ENCODE measurements at places on chromosomes 3 and 15.

DNA sequence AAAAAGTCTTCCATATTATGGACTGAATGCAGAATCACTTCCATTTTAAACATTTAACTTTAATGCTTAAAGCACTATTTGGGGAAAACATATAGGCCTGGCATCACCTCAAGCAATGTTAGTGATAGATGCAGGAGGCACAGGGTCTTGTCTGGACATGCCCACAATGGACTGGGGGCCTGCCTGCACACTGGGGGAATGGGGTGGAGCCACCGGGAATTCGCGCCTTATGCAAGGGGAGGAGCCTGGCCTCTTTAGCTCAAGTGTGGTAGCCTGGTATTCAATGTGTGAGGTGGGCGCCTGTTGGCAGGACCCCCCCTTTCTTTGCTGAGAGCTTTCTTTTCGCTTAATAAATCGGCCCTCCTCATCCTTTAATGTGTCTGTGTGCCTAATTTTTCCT, 29.9 kb downstream of the ACKR4 start:
- no peak for DNase-seq

DNA sequence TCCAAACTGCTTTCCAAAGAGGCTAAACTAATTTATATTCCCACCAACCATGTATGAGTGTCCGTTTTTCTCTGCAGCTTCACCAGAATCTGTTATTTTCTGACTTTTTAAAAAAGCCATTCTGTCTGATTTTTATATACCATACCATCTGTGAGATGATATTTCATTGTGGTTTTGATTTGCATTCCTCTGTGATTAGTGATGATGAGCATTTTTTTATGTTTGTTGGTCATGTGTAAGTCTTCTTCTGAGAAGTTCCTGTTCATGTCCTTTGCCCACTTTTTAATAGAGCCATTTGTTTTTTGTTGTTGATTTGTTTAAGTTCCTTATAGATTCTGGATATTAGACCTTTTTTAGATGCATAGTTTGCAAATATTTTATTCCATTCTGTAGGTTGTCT, 179.4 kb upstream of the ALCAM start:
- DNase-seq: no peak

GRCh38 chr15:64507845-64508244, 47.5 kb downstream of the ZNF609 start:
- DNase-seq: no peak

- no peak for DNase-seq
These were observed 136.6 kb upstream of the LRRN1 start for GRCh38 chr3:3662610-3663009.

GRCh38 chr3:31733234-31733667, 200.5 kb downstream of the STT3B start:
- DNase-seq: no peak

GRCh38 chr15:92158426-92158825, 235.3 kb upstream of the ST8SIA2 start:
- no peak for DNase-seq

DNA sequence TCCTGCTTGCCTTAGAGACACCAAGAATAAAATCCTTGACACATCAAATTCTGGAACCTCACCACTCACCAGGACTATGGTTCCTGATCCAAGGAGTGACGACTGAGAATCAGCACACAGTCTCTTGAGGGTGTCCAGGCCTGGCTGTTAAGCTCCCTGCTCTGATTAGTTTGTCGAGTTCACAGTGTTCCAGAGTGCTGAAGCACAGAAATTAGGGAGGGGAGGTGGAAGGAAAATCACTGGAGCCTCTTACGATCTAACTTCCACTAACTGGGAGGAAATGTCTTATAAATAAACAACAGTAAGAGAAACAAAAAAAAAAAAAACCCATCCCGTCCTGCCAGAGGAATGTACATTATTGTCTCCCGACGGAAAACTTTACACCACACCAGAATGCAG, 330.2 kb downstream of the TIGIT start:
- no peak for DNase-seq

DNA sequence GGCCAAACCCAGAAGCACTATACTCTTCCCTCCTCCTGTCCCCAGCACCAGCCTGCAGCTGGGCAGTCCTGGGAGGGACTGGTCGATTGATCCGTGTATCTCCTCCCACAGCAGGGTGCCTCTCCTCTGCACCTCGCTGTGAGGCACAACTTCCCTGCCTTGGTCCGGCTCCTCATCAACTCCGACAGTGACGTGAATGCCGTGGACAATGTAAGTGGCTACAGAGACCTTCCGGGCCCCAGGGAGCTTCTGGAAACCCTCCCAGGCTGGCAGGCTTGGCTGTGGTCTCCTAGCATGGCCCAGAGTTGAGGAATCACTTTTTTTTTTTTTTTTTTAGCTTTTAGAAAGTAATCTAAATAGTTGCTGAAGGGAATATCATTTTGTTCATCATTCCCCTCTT, 30.7 kb downstream of the ANKDD1A start:
- no peak for DNase-seq

- DNase-seq: no peak
These were observed 163.1 kb downstream of the ZNF385D start for GRCh38 chr3:21587894-21588293.

DNA sequence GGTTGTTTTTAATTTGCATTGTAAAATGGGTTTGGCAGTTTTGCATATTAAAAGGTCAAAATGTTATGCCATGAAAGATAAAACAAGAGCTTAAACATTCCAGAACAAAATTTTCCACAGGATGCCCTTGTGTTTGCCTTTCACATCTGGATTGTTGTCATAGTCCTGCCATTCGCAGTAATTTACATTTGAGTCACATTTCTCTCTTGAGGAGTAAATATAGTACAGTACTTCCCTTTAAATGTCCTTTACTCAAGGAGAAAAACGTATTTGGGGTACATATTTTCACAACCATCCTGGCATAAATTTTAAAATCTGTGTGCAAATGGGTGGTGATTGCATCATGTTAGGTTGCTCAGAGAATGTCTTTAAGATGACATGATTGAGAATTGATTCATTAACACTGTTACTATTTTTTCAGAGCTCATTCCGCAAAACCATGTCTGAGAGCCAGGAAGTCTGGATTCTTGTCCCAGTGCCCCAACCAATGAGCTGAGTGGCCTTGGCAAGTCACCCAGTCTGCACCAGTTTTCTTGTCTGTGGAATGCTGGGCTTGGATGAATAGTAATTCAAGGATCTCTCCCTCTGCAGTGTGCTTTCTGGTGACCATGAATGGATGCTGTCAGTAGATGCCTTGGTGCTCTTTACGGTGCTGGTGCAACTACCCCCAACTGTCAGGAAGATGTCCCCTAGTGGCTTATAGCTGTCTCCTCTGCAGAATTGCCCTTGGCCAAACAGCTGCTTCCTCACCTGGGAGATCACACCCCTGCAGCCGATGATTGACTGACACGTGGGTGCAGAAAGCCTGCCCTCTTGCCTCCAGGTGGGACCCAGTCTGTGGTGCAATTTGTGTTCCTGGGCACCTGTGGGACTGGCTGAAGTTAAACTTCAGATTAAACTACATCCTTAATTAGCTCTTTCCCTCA, 43.0 kb downstream of the ABHD5 start:
- no peak for DNase-seq

DNA sequence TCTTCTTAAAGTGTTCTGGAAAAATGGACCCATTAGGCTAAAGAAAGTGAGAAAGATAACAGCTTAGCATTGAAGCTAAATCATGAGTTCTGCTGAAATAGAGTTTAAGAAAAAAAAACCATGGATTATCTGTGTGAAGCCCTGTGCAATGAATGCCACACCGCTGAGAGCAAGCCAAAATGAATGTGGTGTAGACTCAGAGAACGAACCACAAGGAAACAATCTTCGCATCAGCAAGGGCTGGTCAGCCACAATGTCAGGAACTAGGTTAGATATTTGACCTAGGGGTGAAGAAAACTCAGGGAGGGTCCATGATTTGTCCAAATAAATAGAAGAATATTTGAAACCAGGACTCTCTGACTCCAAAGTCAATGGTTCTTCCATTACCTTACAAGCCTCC, 91.4 kb upstream of the MEX3B start:
- no peak for DNase-seq

DNA sequence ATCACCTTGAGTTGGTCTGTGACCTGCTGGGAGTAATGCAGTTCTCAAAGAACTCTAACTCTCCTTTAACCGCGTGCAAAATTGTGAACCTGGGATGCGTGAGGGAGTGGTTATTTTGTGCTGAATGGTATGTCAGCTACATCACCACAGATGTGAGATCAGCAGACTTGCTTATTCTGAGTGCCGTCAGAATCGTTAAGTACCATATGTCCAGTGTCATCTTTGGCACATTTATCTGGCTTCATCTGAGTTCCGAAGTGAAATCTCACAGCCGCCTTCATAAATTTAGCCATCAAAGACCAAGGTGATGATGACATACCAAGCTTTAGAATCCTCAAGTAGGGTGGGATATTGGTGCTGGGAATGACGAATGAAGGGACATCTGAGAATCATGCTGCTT, 347.2 kb upstream of the TPRG1 start:
- no peak for DNase-seq

DNA sequence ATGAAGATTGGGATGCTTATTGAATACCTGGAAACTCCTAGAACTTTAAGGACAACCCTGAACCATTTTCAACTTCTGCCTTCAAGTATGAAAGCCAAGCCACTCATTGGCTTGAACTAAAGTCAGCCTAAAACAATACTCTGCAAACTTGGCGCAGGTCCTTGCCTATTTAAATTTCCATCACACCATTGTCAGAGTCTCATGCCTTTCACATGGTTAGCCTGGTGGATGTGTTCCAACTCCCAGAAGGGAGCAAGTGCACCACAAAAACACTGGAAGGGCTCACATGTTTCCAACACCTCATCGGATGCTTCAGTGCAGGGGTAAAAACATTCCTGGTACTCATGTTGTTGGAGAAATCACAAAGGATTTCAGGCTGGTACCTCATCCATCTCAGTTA, 511.6 kb upstream of the MDFIC2 start:
- DNase-seq: no peak

GRCh38 chr3:126155280-126155640, 25.1 kb downstream of the ALDH1L1 start:
- no peak for DNase-seq

DNA sequence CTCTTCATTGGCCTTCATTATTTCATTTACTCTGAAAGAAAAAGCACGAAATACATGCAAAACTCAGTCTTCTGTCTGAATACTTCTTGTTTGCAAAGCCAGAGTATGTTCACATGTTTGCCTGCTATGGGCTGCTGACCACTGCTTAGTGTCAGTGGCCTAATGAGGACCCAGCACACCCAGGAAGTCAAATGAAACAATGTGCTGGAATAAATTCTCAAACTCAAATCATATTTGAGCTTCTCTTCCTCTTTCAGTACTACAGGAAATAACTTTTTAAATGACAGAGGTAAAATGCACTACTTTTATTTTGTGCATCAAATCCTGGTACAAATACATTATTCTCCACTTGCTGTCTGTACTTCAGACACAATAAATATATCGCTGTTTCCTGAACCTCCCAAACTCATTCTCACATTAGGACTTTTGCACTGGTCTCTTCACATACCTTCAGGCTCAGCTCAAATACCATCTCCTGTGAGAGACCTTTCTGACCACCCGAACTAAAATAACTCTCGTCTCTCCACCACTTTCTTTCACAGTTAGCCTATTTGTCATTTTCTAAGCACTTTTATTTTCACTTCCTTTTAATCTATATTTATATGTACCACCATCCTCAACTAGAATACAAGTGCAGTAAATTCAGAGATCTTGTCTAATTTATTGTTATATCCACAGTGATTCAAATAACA, 176.8 kb downstream of the TUSC7 start:
- DNase-seq: no peak

GRCh38 chr3:122350814-122351418, 25.9 kb downstream of the CSTA start:
- no peak for DNase-seq

GRCh38 chr3:194300382-194300758, 50.8 kb downstream of the CPN2 start:
- no peak for DNase-seq

- no peak for DNase-seq
These were observed 44.8 kb upstream of the EIF5A2 start for GRCh38 chr3:170953229-170953628.

GRCh38 chr15:76626611-76627010, 278.5 kb downstream of the SCAPER start:
- no peak for DNase-seq

- no peak for DNase-seq
These were observed 10.8 kb downstream of the ZNF774 start for GRCh38 chr15:90362936-90363212.

- no peak for DNase-seq
These were observed 9.6 kb downstream of the EMC3 start for GRCh38 chr3:9976721-9977709.

DNA sequence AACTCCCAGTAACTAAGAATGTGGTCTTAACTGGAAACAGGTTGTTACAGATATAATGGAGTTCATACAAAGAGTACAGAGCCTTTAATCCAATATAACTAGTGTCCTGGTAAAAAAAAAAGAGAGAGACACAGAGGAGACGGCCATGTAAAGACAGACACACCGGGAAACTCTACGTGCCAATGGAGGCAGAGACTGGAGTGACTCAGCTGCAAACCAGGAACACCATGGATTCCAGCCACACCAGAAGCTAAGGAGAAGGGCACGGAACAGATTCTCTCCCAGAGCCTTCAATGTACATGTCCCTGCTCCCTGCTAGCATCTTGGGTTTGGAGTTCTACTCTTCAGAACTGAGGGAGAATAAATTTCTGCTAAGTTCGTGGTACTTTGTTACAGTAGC, 4.5 kb downstream of the RNF168 start:
- no peak for DNase-seq

DNA sequence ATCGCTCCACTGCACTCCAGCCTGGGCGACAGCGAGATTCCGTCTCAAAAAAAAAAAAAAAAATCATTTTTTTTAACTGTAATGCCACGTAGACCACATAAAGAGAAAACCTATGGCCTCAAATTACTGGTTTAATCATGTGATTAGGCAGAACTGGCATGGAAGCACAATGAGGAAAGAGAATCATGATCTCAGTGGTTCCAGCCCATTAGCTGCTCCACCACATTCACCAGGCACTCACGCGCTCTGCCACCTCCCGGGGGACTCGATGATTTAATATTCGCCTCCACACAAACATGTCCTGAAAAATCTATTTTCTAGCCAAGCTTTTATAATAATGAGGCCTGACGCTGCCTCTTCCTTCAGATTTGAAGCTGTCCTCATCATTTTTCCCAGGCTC, 204.7 kb downstream of the TBL1XR1 start:
- DNase-seq: no peak

GRCh38 chr3:147113293-147114044, 292.9 kb downstream of the ZIC4 start:
- no peak for DNase-seq

DNA sequence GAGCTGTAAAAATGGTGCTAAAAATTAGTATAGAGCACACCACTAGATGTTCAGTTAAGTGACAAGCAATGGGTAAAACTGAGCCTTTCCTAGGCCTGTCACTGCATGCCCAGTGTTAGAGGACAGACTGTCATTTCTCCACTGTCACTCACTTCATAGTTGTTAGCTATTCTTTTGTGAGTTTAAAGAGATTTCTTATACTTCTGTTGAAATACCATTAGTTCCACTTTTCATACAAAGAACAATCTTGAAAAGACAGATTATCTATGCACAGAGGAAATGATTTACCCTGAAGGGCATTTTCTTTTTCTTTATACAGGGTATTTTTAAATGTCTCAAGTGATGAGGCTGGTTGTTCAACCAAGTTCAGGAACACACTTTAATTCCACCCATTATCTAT, 28.3 kb upstream of the CHMP2B start:
- DNase-seq: no peak

GRCh38 chr3:69710153-69710977, 28.9 kb upstream of the MITF start:
- DNase-seq: no peak
